ENCODE measurements at places on chromosomes 6 and 20.

DNA sequence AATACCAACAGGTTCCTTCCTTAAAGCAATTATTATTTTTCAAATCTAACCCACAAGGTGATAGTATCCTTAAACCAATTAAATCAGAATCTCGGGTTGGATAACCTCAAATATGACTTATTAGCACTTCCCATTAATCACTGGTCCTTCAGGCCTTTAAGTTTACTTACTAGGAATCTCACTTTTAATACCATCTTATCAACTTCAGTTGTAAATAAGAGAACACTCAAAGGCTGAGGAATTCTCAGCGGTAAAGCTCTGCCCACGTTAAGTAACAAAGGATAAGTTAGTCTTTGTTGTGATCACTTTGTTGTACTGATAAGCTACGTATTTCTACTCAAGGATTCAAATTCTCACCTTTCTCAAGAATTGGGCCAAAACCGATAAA, 82.0 kb downstream of the OR2B2 start:
- no peak for DNase-seq

DNA sequence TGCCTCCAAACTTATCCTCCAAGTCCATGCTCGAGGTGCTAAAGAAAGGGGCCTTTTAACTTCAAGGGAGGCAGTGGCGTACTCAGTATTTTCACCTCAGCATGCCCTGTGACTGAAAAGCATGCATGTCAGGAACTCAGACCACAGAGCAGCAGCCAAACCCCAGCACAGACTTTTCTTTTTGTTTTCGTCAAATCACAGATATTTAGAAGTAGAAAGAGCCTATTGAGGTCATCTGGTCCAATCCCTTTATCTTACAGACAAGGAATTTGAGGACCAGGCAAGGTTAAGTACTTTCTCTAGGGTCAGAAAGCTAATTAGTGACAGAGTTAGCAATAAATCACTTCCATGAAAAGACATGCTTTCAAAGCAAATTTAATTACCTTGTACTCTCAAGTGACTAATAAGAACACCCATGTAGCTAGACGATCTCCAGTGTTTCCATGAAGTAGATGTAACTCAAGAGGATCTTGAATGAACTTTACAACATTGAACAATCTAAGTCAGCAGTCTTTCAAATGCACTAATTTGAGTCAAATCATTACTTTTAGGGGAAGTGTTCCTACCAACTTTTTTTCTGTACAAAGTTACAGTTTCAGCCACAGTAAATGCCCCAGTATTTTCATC, 35.9 kb downstream of the MOXD1 start:
- no peak for DNase-seq

DNA sequence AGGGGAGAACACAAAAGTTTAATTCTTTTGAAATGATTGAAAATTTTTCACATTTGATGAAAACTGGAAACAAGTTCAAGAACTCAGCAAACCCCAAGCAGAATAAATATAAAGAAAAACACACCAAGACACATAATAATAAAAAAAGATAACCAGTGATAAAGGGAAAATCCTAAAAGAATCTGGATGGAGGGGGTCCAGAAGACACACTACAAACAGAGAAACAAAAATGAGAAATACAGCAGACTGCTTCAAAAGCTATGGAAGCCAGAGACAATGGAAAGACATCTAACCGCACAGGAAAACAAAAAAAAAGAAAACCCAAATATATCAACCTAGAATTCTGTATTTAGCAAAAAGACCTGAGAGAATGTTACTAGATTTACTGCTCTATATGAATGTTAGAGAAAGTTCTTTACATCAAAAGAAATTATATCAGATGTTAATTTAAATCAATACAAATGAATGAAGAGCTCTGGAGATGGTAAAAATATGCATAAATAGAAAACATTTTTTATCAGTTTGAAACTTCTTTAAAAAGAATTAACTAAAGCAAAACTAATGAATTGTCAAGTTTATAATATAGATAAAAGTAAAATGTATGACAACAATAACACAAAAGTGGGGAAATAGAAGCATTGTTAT, 310.7 kb upstream of the PREP start:
- no peak for DNase-seq

DNA sequence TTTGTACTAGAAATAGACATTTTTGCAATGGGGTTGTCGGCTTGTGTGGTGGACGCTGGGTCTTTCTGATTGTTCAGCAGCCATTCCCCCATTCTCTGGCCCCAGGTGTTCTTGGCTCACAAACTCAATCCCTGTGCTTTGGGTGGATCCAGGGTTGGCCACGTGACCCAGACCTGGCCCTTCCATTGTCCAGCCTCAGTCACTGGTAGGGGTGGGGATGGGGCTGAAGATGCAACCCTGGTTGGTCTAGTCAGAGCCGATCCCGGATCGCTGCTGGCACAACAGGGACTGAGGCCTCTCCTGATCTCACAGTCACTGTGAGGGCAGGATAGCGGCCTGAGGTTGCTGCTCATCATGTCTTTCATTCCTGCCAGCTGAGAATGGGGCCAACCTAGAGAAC, 365.3 kb upstream of the SULF2 start:
- no peak for DNase-seq

- no peak for DNase-seq
Observed at GRCh38 chr6:116596815-116597214, 19.5 kb upstream of the RSPH4A start.

GRCh38 chr6:29752451-29753308, 29.4 kb downstream of the HLA-F start:
- peak; percentile 60 for DNase-seq

GRCh38 chr20:61109221-61109805, 142.7 kb upstream of the CDH4 start:
- no peak for DNase-seq

DNA sequence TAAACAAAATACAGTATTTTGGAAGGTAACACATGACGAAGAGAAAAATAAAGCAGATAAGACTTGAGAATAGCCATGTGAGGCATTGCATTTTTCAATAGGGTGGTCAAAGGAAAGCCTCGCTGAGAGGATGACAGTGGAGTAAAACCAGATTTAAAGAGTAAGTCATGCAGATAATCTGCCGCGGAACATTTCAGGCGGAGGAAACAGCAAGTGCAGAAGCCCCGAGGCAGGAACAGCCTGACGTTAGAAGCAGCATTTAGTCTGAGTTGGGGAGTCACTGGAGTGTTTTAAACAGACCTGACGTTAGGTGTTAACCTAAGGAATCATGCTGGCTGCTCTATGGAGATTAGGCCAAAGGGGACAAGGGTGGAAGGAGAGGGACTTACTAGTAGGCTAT, 65.0 kb upstream of the VSTM2L start:
- DNase-seq: no peak

DNA sequence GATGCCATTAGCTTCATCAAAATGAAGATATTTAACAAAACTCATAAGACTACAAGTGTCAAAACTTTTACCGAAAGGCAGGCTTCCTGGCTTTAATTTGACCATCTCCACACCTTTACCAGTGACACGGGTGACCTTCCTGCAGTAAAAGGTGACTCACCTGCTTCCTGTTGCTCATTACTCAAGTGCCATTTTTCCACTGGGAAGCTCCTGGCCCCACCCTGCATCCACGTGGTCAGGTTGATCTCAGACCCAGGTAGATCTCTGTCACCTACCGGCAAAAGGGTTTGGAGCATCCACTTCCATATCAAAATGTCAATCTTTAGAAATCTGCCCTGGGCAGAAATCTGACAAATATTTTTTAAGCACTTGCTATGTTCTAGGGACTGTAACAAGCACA, 31.9 kb upstream of the CDH4 start:
- DNase-seq: no peak

GRCh38 chr6:5300206-5300764, 39.0 kb downstream of the FARS2 start:
- DNase-seq: no peak

GRCh38 chr6:138818496-138819194, 22.8 kb downstream of the ECT2L start:
- DNase-seq: no peak

DNA sequence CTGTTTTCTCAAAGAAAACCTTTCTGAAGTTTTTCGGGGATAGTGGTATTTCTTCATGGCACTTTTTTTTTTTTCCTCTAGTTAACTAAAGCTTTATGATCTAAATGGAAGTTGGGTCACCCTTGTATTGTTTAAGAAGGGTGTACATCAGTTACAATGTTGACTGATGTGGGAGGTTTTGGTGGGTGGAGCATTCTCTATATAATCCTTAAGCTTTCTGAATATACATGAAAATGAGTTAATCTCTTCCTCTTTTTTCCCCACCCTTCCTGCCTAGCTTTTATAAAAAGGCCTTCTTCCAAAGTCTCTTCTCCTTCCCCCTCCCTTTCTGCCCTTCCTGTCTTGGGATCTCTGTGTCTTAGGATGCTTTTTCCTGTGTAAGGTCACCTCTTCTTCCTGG, 47.2 kb downstream of the DHX35 start:
- DNase-seq: no peak

DNA sequence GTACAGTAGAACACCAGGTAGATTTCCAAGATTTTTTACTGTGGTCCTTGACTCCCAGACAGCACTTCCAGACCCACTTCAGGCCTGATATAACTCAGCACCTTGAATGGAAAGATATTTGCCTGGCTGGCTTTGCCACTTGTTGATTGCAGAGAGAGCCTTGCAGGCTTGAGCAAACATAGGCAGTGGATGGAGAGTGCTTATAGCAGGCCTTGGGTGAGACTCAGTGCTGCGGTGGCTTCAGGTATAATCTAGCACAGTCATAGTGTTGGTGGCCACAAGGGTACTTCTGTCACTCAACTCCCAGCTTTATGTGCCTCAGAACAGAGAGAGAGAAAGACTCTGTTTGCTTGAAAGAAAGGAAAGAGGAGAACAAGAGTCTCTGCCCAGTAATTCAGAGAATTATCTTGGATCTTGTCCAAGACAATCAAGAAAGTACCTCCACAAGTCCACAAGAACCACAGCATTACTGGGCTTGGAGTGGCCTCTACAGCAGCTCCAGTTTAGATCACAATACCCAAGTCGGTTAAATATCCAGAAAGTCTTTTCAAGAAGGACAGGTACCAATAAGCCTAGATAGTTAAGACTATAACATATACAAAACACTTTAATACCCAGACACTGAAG, 70.5 kb upstream of the FKBP1C start:
- no peak for DNase-seq

- no peak for DNase-seq
Observed at GRCh38 chr6:38429546-38429945, 210.2 kb downstream of the BTBD9 start.

DNA sequence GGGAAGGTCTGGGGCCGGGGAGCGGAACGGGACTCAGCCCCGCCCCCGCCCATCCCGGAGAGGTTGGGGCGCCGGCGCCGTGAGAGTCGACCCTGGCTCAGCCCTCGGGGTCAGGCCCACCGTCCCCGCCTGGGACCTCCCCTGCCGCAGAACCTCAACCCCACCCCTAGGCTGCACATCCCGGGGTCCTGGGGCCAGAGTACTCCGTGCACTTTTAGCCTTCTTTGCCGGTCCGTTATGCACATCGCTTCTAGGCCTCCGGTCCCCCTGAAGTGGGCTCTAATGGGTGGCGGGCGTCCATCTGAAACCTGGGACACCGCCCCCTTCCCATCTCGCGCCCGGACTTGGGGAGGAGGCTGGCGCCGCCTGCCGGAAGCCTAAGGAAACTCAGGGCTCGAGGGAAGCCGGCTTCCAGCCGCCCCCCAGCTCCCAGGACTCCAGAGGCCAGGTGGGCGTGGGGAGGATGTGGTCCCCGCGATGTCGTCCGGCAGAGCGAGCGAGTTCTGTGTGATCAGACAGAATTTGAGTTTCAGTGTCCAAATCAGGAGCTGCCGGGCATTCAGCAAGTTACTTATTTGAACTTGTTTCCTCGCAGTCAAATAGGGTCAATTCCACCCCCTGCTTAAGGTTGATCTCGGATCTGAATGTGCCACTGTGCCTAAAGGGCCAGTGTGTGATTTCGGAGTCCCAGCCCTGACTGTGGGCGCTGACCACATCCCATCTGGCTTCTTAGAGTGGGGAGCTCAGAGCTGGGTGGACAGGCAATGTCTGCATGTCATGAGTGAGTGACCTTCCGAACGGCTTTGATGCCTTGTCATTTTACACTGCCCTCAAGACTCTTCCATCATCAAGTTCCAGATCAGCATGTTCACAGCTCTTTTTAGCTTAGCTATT, 47.6 kb downstream of the CPXM1 start:
- no peak for DNase-seq

DNA sequence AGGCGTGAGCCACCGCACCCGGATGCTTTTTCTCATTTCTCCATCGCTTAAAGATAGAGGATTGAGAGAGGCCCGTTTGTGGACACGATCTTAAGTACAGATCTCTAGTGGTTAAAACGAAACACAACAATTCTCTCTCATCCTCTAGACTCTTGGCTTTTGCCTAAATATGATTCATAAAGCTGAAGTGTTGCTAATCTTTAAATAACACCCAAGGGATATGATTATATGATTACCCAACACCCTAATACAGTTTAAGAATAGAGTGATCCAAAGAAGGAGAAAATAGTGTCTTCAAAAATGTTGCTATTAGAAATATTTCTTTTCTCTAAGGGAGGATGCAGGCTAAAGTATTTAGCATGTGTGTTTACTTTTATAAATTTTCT, 50.4 kb downstream of the MTHFD1L start:
- no peak for DNase-seq

DNA sequence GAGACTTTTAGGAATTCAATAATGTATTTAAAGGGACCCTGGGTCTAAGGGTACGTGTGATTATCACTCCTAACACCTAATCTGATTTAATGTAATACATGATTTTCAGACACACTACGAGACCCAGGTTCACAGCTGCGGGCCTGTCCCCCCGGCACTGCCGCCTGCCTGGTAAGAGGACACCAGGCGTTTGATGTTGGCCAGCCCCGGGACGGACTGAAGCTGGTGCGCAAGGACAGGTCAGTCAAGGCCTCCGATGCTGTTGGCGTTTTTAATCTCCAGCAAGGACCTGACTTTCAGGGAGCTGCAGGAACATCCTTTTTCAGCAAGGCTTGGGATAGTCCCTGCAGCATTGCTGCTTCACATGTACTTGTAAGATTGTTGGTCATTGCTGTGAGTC, 58.2 kb downstream of the IGF2R start:
- DNase-seq: no peak

DNA sequence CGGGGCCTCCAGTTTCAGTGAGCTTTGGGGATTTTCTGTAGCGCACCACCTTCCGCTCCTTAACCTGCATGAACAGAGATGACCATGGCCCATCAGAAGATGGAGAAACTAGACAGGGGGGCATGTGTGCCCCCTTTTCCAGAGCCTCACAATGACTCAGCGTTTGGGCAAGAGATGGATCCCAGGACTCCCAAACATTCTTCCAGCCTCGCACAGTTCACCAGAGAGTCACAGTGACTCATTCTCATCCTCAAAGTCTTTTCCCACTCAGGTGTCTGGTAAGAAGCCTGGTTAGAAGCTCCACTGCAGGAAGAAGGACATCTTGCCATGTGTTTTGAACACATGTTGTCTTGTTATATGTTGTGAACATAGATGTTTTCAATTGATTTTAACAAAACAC, 76.2 kb upstream of the FRMD1 start:
- DNase-seq: no peak

- no peak for DNase-seq
Observed at GRCh38 chr6:4124351-4124750, 11.0 kb downstream of the ECI2 start.

GRCh38 chr6:157079771-157080170, 243.5 kb downstream of the TMEM242 start:
- no peak for DNase-seq
